Progenitor cell of endocrine pancreas (in vitro differentiated cells): ENCODE measurements at places on chromosomes 2 and 18.

- DNase-seq = no peak
Observed at GRCh38 chr18:36711813-36712444, 116.9 kb downstream of the TPGS2 start.

GRCh38 chr2:19205983-19206533 lies 152.4 kb downstream of the OSR1 start:
- DNase-seq = no peak

GRCh38 chr2:1849450-1849849 lies 105.1 kb upstream of the PXDN start:
- no peak for DNase-seq

GRCh38 chr2:26668856-26669750 lies 23.4 kb upstream of the KCNK3 start:
- no peak for DNase-seq

DNA sequence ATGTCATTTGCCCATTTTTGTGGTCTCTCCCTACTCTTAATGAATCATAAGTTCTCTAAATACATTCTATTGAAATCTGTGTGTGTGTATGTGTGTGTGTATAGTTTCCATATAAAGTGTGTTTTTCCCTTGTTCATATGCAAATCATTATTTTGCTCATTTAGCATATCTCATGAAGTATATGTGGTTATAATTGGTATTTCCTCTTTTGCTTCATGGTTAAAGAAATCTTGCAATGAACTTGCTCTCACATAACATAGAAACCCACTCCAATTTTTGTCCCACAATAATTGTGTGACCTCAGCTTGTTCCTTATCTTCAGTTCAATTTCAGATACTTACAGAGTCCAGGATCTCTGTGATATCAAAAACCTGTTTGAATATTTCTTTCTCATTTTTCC lies 1.2 kb downstream of the CPO start:
- no peak for DNase-seq

DNA sequence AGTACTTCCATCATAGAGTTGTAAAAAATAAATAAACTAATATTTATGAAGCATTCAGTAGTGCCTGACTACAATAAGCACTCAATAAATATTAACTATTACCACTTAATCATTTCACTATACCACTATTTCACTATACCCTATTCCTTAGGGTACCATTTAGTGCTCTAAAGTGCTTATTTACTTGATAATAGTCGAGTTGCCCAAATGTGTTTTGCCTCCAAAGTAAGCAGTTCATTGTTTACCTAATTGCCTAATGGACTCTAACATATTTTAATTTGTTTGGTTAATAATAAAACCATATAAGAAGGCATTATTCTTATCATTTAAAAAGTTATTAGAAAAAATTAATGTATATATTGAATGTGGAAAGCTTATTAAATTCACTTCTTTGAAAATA lies 33.0 kb upstream of the MAP2 start:
- DNase-seq = no peak

GRCh38 chr2:231696004-231696367 lies 12.3 kb upstream of the PTMA start:
- DNase-seq = no peak

DNA sequence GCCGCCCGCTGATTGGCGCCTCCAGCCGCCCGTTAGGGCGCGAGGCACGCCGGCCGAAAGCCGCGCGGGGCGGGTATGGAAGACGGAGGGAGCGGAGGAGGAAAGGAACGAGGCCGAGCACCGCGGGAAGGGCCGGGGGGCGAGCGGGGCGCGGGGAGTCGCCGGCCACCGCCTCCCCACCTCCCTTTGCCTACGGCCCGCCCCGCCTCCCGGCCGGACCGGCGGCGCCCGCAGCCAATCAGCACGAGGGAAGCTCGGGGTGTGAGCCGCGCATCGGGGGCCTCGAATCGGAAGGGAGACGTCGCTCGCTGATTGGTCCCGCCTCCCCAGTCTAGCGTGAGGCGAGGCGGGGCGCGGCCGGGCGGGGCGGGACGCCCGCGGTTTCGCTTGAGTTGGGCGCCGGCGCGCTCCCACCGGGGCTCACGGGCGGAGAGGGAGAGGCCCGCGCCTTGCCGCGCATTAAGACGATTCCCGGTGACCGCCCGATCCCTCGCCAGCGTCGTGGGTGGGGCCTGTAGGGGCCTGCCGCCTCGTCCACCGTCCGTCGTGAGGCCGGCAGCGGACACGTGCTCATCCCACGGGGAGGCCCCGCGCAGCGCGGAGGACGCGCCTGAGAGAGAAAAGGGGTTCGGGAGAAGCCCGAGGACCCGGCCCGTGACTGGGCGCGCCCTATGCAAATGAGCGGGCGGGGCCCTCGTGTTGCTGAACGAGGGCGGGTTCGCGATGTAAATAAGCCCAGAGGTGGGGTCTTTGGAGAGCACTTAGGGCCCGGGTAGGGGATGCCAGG lies 665 bp upstream of the SMAD2 start:
- DNase-seq = peak; percentile 89

GRCh38 chr18:79772865-79773696 lies 24.7 kb upstream of the KCNG2 start:
- DNase-seq = no peak

DNA sequence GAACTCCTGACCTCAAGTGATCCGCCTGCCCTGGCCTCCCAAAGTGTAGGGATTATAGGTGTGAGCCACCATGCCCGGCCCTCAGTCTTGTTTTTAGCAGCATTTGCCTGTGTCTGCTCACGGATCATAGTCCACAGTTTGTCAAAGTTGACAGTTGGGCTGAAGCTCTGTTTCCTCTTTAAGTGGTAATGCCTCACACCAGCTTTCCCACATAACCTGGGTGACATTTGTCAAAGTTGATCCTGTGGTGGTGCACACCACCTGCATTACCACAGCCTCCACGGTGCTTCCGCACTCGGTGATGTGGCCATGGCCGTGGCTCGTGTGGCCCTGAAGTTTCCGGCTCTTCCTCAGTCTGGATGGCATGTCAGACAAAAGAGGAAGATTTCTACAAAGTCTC lies 27.1 kb downstream of the RAB31 start:
- DNase-seq = no peak

DNA sequence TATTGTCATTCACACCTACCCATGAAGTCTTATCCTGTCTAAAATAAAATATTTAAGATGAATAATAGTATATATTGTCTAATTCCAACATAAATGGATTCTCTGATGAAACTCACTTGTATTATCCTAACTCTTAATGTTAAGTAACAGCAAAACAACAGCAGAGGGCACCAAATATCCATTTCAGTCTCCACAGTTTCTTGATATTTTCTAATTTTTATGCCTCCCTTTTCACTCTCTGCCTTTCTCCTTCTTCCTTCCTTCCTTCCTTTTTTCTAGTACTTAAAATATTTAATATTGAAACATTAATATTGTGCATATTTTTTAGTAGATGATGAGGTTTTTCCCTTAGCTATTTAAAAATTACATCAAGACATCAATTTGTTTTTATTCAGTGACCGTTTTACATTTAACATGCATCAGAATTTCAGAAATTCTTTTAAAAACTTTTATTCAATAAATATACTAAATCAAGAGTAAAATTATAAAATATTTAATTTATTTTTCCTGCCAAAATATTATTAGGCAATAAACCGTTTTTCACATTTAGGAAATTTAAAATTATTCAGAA lies 97.6 kb downstream of the WDR7 start:
- DNase-seq = no peak
